Kidney capillary endothelial cell (primary cell): ENCODE measurements at places on chromosomes 5 and 9.

GRCh38 chr5:452978-453710, 10.2 kb downstream of the EXOC3 start:
- DNase-seq = no peak

DNA sequence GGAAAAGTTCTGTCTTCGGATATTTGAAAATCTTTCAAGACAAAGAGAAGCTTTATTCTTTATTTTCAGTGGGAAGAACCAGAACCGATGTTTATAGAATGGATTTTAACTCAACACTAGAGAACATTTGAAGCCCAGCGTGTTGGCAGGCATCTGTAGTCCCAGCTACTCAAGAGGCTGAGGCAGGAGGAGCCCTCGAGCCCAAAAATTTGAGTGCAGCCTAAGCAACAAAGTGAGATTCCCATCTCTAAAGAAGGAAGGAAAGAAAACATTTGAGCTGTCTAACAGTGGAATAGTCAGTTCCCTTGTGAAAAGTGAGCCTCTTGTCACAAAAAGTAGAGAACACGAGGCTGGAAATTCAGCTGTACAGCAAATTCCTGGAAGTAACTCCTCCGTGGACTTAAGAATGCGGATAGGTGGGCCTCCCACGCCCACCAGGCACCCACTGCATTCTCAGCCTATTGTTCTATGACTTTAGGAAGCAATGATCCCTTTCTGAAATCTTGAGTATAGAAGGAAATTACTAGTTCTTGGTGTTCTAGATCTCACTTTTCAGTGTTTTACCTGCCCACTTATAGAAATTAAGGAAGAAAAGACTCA, 2.3 kb upstream of the PTPDC1 start:
- DNase-seq = no peak

DNA sequence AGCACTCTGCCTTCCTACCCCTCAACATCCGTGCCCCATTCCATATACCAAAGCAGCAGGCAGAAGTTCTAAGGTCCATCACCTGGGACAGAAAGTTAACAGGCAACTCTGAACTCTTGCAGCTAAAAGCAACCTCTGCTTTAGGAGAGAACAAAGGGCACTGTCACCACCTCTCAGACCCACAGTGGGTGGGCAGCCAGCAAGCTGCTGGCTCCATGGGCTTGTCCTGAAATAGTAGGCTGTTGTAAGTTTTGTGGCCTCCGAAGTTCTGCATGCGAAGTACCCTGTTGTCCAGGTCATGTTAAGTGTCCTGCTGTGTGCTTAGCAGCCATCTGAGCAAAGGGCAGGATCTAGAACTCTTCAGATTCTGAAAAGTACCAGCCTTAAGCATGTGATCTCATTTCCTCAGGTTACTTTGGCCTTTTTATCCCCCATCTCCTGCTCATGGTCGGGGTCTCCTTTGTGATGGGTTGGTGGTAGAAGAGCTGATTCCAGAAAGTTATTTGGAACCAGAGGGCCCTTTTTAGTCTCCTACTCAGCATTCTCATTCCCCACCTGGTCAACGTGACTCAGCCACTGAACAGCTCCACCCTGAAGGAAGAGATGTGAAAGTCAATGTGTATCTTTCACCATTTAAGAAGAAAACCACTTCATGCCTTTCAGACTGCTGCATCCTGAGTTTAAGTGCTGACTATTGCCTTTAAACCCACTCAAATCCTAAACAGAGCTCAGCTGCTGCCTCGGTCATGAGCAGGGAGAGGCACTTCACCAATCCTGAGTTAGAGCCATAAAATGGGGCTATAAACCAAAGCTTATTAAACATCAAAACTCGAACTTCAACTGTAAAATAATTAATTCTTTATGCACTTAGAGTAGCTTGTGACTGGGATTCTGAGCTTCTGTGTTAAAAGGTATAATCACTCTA, 121.4 kb downstream of the DPYSL3 start:
- DNase-seq = no peak

GRCh38 chr5:87650284-87650683, 237.6 kb upstream of the CCNH start:
- DNase-seq = no peak

- DNase-seq = peak; percentile 7
Measured at GRCh38 chr5:41869151-41869723, 988 bp downstream of the OXCT1 start.

- no peak for DNase-seq
Measured at GRCh38 chr5:40021007-40021406, 596.2 kb upstream of the DAB2 start.

GRCh38 chr5:126970517-126971017, 59.8 kb downstream of the MARCHF3 start:
- no peak for DNase-seq

- DNase-seq = no peak
Measured at GRCh38 chr5:87048156-87048555, 219.5 kb upstream of the RASA1 start.

DNA sequence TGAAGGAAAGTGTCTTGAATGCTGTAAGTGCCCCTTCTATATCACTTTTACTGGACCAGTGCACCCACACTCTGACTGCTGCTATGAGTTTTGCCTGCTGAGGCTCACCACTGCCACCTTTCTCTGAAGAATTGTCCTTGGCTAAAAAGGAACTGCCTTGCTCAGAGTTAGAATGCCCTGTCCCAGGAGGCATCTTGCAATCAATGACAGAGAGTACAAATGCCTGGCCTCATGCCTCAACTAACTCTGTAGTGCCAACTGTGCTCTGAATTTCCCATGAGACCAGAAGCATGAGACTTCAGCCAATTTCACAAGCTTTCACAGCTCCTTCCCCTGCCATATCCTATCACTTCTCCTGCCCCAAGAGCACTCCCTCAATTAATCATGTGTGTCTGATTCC, 569.7 kb downstream of the ZNF608 start:
- DNase-seq = no peak

GRCh38 chr5:26807231-26808199, 230.9 kb downstream of the CDH9 start:
- DNase-seq = no peak

GRCh38 chr9:135879237-135879601, 28.1 kb downstream of the CAMSAP1 start:
- no peak for DNase-seq

DNA sequence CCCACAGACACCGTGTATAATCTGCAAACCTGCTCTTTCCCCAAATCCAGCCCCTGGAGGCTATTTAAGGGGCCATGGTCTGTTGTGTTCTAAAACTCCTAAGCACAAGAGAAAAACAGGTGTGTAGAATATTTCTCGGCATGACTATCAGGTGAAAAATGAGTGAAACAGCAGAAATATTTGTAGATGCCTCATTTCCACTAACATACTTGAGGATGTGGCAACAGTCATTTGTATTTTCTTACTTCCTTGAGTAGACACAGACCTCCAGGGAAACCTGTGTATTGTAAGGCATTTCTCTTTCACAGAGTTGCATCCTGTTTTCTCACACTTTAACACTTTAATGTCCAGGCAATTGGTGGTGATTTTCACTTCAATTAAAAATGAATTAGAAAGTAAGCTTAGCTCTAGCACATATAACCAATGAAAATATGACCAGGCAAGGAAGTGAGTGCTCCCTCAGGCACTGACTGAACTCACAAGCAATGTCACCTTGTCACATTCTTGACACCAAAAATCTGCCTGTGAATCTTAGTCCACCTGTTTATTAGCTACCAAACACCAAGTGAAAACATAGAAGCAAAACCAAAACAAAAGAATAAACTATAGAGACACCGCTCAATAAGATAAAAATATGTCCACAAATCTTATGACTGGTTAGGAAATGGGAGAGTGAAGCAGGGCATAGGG, 64.4 kb downstream of the DIRAS2 start:
- DNase-seq = peak; percentile 17

GRCh38 chr5:145598983-145599382, 236.2 kb downstream of the PRELID2 start:
- no peak for DNase-seq

GRCh38 chr5:73909474-73909873, 283.5 kb downstream of the ARHGEF28 start:
- no peak for DNase-seq

DNA sequence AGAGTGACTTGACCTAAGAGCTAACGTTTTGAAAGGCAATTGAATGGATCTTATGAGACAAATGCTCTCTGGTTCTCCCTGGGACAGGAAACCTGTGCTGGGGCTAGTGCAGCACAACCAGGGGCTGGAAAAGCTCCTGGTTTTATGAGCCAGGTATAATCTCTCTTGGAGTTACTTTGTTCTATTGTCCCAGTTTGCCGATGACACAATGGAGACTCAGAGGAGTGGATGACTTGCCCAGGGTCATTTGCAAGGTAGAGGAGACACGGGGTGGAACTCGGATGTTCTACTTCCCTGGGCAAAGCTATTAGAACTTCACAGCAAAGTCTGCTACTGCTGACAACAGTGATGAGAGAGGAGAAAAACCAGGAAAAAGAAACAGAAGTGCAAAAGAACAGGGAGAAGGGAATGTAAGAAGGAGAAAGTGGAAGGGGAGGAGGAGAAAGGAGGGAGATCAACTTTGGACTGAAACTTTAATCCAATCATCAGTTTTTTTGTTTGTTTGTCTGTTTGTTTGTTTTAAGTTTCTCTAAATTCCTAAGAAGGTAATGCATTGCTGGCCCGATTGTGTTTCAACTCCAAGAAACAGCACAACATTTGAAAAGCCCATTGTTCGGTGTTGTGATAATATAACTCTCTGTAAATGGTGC, 7.4 kb upstream of the GSN start:
- DNase-seq = no peak

- DNase-seq = no peak
Measured at GRCh38 chr9:127796225-127796813, 6.4 kb upstream of the FPGS start.

DNA sequence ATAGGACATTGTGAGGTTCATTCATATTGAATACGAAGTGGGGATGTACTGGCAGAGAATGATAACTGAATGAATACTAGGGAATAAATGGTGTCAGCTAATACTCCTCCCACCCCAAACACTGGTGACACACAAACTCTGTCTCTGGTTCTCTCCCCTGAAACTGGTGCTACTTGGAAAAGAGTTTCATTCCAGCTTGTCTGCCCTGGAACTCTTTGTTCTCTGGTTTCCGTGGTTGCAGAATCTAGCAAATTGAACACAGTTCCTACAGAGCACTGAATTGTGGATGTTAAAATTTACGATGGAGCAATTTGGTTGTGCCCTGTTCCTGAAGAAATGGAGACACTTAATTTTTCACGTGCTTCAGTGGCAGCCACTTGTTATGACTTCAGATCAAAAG, 181.7 kb downstream of the KCTD16 start:
- DNase-seq = no peak

GRCh38 chr9:122347348-122348287, 23.2 kb upstream of the PTGS1 start:
- DNase-seq = no peak

DNA sequence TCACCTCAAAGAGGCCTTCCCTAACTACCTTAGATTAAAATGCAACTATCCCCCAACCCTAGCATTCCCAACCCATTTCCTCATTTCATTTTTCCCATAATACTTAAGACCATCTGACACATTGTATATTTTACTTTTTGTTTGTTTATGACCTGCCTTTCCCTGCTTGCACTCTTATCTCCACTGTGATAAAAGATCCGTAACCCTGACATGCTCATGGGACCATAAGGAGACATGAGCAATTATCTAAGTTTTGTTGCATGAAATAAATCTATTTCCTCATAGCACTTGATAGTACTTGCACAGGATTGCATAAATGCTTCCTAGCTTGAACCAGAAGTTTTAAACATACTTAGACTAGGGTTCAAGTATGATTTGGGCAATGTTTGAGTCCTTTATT, 323.7 kb downstream of the NPR3 start:
- DNase-seq = no peak

DNA sequence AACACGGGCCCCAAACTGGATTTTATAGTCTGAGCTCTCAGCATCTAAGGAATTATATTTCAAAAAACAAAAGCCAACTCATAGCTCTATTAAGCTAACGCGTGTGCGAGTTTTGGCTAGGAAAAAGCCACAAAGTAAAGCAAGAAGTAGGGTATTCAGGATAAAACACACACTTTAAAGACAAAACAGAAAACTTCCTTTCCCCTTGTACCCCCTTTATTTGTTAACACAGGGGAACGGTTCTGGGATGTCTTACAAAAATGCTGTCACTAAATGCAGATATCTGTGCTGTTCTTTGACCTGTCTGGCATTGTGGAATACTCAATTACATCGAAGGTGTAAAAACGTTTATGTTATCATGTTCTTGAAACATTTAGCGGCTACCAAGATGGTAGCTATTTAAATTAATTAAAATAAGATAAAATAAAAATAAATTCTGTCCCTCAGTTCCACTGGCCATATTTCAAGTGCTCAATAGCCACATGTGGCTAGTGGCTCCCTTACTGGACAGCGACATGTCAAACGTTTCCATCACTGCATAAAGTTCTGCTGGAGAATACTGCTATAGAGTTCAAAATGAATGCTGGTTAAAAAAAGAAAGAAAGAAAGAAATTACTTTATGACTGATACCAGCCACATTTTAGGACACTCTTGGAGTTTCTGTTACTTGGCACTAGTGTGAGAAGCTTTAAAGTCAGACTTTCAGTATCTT, 7.2 kb upstream of the MEF2C start:
- no peak for DNase-seq

GRCh38 chr9:16213781-16214515, 656.5 kb downstream of the BNC2 start:
- DNase-seq = no peak

- DNase-seq = no peak
Measured at GRCh38 chr5:157447201-157447637, 12.8 kb upstream of the NIPAL4 start.

DNA sequence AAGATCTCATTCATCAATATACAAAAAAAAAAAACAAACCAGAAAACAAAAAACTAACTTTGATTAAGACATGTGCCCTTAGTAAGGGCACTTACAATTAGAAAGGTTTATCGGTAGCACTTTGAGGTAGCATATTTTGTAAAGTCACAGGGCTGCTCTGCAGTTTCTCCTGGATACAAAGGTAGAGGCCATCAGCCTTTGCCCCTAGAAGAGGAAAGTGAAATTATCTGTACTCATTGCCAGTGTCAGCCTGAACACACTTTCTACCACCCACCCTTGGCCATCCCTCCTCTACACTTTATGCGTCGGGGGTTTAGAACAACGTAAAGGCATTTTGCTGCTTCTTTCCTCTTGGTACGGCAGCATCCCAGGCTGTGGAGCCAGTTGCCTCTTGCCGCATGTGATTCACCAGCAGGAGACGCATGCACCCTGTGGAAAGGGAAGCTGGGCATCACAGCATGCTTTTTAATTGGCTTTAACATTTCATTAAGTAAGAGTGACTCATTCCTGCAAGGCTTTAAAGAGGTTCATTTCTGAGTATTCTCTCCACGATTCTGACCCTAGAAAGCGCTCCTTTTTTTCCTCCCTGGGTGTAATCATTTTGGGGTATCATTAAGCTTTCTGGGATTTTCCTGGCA, 84.6 kb downstream of the CEMIP2 start:
- DNase-seq = no peak
